ENCODE measurements at places on chromosomes 2 and 18.

- no peak for DNase-seq
These were observed 1802.7 kb downstream of the SUCLG1 start for GRCh38 chr2:82656420-82656819.

GRCh38 chr18:1002653-1003178 lies 98.0 kb downstream of the ADCYAP1 start:
- no peak for DNase-seq

DNA sequence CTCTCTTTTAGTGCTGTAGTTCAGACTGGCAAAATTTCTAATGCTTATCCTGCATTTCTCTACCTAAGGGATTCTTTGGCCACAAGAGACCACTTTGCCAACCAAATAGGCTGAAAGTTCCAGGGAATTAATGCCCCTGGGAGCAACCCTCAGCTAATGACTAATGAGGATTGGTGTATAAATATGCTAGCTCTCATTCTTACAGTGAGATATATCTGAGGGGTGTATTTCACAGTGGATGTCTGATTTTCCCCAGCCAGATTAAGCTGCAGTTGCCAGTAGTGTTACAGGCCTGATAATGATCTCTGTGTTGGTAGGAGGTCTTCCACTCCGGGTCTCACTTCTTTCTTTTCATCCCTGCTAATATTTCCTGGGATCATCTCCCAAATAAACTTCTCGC lies 90.4 kb downstream of the GULP1 start:
- DNase-seq = no peak

- no peak for DNase-seq
These were observed 18.7 kb upstream of the SULT1C3 start for GRCh38 chr2:108220942-108221541.

DNA sequence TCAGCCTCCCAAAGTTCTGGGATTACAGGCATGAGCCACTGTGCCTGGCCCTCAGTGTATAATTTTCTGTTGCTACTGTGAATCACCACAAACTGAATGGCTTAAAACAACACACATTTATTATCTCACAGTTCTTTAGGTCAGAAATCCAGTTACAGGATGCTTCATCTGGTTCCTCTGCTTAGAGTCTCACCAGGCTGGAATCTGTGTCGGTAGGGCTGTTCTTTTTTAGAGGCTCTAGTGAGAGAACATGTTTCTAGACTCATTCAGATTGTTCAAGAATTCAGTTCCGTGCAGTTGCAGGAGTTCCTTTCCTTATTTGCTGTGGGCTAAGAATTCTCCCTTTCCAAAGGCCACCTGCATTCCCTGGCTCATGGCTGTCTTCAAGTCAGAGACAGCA lies 22.2 kb downstream of the CCDC121 start:
- DNase-seq = no peak

DNA sequence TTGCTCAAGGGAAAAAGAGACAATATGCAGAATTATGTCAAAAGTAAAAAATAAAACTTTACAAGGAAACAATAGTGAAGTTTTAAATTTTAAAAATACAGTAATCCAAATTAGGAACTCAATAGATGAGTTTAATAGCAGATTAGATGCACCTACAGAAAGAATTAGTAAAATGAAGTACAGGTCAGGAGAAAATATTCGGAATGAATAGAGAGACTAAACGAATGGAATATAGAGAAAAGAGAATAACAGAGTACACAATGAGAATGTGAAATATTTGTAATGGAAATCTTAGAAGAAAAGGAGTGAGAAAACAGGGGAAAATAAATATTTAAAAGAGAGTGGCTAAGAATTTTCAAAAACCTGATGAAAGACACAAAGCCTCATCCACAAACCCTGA lies 275.7 kb upstream of the MMADHC start:
- DNase-seq = no peak

GRCh38 chr2:160085662-160086061 lies 23.2 kb upstream of the PLA2R1 start:
- no peak for DNase-seq

- no peak for DNase-seq
These were observed 13.7 kb downstream of the MTERF4 start for GRCh38 chr2:241088376-241088775.

- no peak for DNase-seq
These were observed 96.2 kb upstream of the STK39 start for GRCh38 chr2:168343586-168343985.

- no peak for DNase-seq
These were observed 29.0 kb upstream of the CFAP36 start for GRCh38 chr2:55490554-55490953.

GRCh38 chr2:38176619-38177021 lies 100.7 kb upstream of the CYP1B1 start:
- DNase-seq = no peak

- DNase-seq = peak; percentile 28
These were observed 6.8 kb downstream of the SCTR start for GRCh38 chr2:119517433-119517832.

- DNase-seq = no peak
These were observed 36.0 kb downstream of the WDFY1 start for GRCh38 chr2:223909001-223909741.
